Activated CD4-positive, CD25-positive, alpha-beta regulatory T cell (primary cell): ENCODE measurements at places on chromosomes 6 and 20.

- DNase-seq: no peak
These were observed 68.4 kb downstream of the ATG5 start for GRCh38 chr6:106257195-106257594.

DNA sequence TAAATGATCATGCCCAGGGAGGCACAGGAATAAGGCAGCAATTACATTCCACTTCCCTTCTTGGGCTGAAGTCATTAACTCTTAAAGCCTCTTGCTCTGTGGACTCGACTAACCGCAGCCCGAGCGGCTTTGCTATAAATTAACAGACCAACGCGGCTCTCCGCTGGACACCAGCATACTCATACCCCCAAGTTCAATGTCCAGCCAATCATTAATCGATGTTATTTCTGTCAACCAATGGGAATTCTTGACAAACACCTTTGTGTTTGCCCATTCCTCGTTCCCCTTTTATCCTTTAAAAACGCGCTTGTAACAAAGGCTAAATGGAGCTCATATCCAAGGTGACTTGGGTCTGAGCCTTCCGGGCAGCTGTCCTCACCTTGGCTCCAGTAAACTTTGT, 183.1 kb upstream of the RALGAPA2 start:
- DNase-seq: no peak

DNA sequence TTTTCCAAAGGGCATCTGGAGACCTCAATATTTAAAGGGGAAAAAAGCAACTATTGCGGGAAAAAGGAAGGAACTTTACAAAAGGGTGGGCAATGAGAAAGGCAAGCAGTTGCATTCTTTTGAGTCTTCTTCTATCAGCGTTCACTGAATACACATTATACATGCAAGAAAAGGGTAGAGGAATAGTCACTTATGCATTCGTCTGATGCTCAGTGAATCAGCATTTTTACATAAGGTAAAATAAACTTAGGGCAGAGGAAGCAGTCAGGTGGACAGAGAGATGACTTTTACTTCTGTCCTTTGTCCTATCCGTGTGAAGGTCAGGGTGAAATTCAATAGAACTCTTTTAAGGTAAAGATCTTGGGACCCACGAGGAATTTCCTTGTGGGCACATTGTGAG, 49.3 kb downstream of the PRND start:
- DNase-seq: no peak

GRCh38 chr6:55014321-55015088, 159.8 kb upstream of the HCRTR2 start:
- no peak for DNase-seq

DNA sequence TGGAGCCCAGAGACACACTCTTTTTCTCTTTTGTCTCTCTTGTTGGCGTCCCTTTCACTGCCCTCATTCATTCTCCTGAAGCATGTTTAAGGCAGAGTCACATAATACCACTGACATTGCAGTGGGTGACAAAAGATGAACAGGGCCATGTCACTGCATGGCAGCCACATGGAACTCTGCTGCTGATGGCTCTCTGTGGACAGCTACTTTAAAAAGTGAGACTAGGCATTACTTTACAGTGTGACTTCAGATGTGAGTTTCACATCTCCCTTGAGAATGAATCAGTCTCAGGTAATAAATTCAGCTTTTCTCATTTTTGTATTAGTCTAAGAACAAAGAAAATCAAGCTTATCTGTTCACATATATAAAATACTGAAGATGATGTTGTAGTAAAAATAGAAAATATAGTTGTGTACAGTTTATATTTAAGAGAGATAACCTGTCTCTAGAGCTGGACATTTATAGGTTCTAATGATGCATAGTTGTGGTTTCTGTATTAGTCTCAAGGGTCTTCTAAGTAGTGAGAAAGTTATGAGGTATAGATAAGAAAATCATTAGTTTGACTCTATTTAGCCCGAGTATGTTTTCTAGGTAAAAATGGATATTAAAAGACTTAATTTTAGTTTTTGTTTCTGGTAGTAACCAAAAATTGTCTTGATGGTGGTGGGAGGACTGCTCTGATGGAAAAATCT, 6.1 kb downstream of the MRS2 start:
- DNase-seq: no peak

- no peak for DNase-seq
These were observed 186.9 kb upstream of the GMDS start for GRCh38 chr6:2432292-2432691.
